ENCODE measurements at places on chromosomes 4 and X.

GRCh38 chr4:128570387-128570975 is 239.0 kb upstream of the JADE1 start:
- H3K27me3 ChIP-seq: peaks cover 2% of the 10 kb centered on the region
- no peak overlapping the region for H3K4me3 ChIP-seq
- no peak overlapping the region for H3K27ac ChIP-seq
- no peaks in the 10 kb centered on the region for H3K4me1 ChIP-seq
- no peak for DNase-seq

DNA sequence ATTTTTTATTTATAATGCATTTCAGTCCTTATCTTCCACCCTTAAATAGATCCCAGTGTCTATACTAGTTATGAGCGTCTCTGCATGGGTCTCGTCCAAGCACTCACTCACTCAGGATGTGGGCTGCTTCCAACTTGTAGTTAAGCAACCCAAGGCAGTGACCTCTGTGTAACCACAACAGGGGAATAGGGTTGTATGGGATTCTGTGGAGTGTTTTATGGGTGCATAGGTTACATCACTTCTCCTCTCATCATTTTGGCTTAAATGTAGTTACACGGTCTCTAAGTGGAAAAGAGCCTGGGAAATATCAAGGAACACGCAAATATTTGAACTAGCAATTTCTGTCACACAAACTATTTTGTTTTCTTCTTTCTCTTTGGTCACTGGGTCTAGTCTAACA is 931.0 kb downstream of the STIM2 start:
- no peaks in the 10 kb centered on the region for H3K4me1 ChIP-seq
- H3K36me3 ChIP-seq: no peaks in the 10 kb centered on the region
- no peak overlapping the region for H3K4me3 ChIP-seq
- no peaks in the 10 kb centered on the region for H3K27me3 ChIP-seq
- H3K27ac ChIP-seq: no peak overlapping the region

- no peak for DNase-seq
- H3K27me3 ChIP-seq: no peaks in the 10 kb centered on the region
These were observed 161.2 kb downstream of the STK32B start for GRCh38 chr4:5212255-5213013.

DNA sequence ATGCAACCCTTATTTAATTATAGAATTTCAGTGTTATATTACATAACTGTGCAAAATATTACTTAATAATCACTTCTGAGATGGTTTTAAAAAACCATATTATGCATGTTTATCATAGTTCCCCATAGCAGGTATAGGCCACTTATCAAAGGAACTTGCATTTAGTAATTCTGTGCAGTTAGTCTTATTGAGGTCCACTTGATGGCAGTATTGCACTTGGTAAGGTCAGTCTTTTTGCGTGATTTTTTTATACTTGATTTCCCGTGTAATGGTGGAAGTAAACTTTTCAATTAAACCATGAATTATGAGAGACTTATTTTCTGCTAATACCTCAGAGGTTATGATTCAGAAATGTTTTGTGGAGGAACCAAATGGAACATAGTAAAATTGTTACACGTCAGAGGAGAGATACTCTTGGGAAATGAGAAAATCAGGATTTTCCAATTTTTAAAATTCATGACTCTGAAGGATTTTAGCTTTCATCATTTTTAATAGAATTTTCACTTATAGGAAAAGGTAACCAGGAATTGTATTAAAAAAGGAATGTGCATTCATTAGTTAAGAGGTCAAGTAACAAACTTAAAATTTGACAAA is 230.0 kb downstream of the CCSER1 start:
- H3K4me1 ChIP-seq: no peaks in the 10 kb centered on the region
- H3K36me3 ChIP-seq: no peaks in the 10 kb centered on the region
- no peak overlapping the region for H3K27ac ChIP-seq
- no peak overlapping the region for H3K4me3 ChIP-seq
- H3K27me3 ChIP-seq: no peaks in the 10 kb centered on the region

DNA sequence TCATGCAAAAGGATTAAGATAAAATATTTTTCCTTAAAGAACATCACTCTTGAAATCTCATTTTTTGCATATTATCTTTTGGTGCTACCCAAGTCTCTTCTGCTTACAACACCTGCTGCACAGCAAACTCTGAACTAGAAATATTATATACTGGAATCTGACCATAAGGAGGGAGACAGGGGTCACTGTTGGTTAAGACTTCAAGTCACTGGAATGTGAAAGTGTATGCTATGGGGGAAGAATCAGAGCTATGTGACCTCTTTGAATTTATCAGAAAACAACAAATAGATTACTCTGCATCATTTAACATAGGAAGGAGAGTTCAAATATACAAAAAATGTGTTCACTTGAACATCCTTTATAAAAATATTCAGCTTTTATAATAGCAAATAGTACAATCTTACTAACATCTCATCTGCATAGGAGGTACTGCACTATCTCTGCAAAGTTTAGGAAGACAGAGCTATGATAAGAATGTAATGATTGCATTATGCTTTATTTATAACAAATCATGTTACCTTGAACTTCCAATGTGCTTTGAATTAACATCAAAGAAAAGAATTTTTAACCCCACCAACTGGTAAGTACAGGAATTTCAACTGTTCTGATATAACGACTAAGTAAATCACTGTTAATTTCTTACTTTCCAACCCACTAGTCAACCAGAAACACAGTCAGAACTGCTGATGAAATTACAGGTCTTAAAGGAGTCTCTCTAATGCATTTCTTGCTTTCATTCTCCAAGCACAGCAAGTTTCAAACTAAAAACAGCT is 69.8 kb downstream of the ZNF827 start:
- H3K27ac ChIP-seq: no peak overlapping the region
- no peak for DNase-seq
- H3K4me1 ChIP-seq: peaks cover 20% of the 10 kb centered on the region
- no peaks in the 10 kb centered on the region for H3K36me3 ChIP-seq
- no peaks in the 10 kb centered on the region for H3K27me3 ChIP-seq
- no peak overlapping the region for H3K4me3 ChIP-seq

GRCh38 chr4:38071801-38072431 is 111.7 kb downstream of the PTTG2 start:
- H3K4me3 ChIP-seq: no peak overlapping the region
- no peaks in the 10 kb centered on the region for H3K27me3 ChIP-seq
- peaks cover 17% of the 10 kb centered on the region for H3K36me3 ChIP-seq
- peaks cover 14% of the 10 kb centered on the region for H3K4me1 ChIP-seq

- DNase-seq: no peak
- H3K4me3 ChIP-seq: no peak overlapping the region
- no peaks in the 10 kb centered on the region for H3K27me3 ChIP-seq
- peaks cover 1% of the 10 kb centered on the region for H3K4me1 ChIP-seq
These were observed 45.2 kb downstream of the ADD1 start for GRCh38 chr4:2888886-2889285.

GRCh38 chr4:41294445-41295062 is 37.8 kb downstream of the UCHL1 start:
- H3K27ac ChIP-seq: no peak overlapping the region
- H3K4me1 ChIP-seq: no peaks in the 10 kb centered on the region
- no peaks in the 10 kb centered on the region for H3K36me3 ChIP-seq
- DNase-seq: no peak

DNA sequence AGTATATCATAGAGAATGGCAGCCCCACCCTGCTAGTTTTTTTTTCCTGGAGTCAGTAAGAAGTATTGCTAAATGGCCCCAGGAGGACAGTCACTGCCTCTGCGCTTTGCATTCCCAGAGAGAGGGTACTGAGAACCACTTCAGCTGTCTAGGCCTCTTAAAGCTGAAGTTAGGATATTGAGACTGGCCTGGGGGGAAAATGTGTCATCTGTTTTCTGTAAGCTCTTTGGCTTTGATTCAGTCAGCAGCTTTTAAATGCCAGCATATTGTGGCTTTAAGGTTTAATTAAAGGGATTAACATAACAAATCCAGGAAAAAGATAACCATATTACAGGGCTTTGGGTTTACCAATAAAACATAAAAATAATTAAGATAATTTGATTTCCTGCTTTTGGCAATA is 852.0 kb downstream of the PCDH18 start:
- no peaks in the 10 kb centered on the region for H3K4me1 ChIP-seq
- no peak overlapping the region for H3K27ac ChIP-seq
- no peaks in the 10 kb centered on the region for H3K36me3 ChIP-seq
- DNase-seq: no peak

GRCh38 chr4:164304101-164304639 is 449.8 kb upstream of the SMIM31 start:
- no peak overlapping the region for H3K4me3 ChIP-seq
- H3K4me1 ChIP-seq: no peaks in the 10 kb centered on the region
- no peaks in the 10 kb centered on the region for H3K27me3 ChIP-seq
- H3K36me3 ChIP-seq: no peaks in the 10 kb centered on the region
- H3K27ac ChIP-seq: no peak overlapping the region

GRCh38 chr4:40194602-40195161 is 2.1 kb upstream of the RHOH start:
- H3K36me3 ChIP-seq: peaks cover 36% of the 10 kb centered on the region
- DNase-seq: peak; percentile 57
- H3K27me3 ChIP-seq: no peaks in the 10 kb centered on the region
- H3K4me3 ChIP-seq: peak overlapping the region; percentile 95

DNA sequence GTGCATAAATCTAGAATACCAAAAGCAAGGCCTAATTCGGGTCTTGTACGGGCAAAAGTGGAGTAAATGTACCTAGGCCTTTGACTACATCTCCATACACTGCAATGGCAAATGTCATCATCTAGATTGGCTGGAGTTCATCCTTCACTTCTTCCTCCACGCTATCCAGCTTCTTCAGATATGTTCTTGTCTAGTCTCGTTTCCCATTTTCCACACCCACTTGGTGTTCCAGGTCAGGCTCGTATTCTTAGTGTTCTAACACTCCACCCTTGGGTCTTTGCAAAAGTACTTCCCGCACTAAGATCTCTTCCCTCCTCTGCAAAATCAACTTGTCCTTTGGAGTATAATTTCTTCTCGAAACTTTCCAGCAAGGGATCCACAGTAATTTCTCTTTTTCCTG is 1.4 kb downstream of the COQ2 start:
- H3K36me3 ChIP-seq: peaks cover 14% of the 10 kb centered on the region
- H3K4me3 ChIP-seq: peak overlapping the region; percentile 84
- no peak for DNase-seq
- H3K27ac ChIP-seq: peak overlapping the region; percentile 28

- H3K27me3 ChIP-seq: no peaks in the 10 kb centered on the region
- no peak for DNase-seq
- H3K36me3 ChIP-seq: no peaks in the 10 kb centered on the region
These were observed 301.4 kb downstream of the GRIA2 start for GRCh38 chr4:157521906-157522305.

DNA sequence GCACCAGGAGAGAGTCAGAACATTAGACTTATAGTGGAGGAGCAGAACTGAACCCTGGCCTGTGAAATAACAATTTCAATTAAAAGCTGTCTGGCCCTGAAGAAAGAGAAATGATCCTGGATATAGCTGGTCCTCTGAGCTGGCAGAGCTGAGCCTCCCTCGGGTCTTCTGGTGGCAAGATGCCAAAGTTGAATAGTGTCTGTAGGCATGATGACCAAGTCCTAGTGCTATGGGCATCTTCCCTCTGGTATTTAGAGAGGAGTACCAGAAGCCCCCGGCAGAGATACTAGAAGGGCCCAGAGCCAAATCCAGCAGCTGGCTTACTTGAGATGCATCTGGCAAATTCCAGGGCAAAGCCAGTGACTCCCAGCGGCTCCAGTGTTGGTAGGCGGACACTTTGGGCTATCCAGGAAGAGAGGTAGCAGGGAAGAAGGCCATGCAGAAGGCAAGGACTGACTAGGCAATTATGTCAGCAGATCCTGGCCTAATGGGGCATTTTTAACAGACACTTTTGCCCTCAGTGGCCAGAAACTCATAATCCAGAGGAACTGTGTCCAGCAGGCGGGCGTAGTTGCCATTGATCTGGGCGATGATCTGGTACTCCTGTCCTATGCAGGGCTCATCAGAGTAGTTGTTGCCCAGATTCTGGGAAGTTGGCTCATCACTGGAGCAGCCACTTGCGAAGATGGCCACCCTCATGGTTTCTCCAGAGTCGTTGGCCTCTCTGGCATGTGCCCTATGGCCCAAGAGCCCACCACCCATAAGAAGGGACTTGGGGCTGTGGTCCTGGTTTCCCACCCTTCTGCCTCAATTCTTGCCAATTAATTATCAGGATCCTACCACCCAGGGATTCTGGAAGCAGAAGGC is 17.9 kb downstream of the VSIG4 start:
- no peaks in the 10 kb centered on the region for H3K27me3 ChIP-seq
- H3K4me1 ChIP-seq: peaks cover 52% of the 10 kb centered on the region
- peak overlapping the region; percentile 60 for H3K27ac ChIP-seq
- no peak overlapping the region for H3K4me3 ChIP-seq
- H3K36me3 ChIP-seq: peaks cover 32% of the 10 kb centered on the region

- no peaks in the 10 kb centered on the region for H3K4me1 ChIP-seq
- DNase-seq: no peak
- H3K27ac ChIP-seq: no peak overlapping the region
- H3K36me3 ChIP-seq: no peaks in the 10 kb centered on the region
These were observed 155.8 kb upstream of the RAI2 start for GRCh38 chrX:18016941-18017340.

DNA sequence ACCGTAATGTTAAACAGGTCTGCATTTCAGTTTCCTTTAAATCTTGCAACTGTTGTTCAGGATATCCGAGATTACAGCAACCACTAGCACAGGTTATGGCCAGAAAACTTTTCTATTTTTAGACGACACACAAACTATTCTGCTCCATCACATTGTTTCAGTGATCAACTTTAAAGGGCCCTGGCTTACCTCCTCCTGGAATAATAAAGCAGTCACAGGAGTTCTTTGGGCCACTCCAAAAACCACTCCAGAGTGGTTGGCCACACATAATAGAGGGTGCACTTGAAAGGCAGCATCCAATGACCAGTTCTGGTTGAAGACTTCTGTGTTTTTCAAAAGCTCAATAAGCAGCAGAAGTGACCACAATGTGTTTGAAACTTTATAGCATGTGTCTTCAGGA is 118.9 kb downstream of the RAB28 start:
- no peaks in the 10 kb centered on the region for H3K4me1 ChIP-seq
- H3K27ac ChIP-seq: no peak overlapping the region
- H3K36me3 ChIP-seq: no peaks in the 10 kb centered on the region
- DNase-seq: no peak
- H3K27me3 ChIP-seq: no peaks in the 10 kb centered on the region

DNA sequence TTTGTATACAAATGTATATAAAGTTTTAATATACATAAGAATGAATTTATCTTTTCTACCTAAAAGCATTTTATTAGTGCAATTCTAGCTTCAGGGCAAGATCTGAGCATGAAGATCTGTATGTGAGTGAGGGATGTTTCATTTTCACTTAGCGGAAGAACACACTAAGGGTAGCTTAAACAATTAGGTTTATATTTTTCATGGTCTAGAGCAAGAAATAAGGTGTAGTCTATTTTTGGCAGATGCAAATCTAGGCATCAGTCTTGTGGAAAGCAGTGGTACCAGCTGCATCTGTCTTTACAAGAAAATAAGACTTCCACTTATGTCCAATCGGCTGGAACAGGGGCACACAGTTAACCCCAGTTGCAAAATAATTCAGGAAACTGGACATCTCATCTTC is 433.3 kb downstream of the ADAM29 start:
- H3K36me3 ChIP-seq: no peaks in the 10 kb centered on the region
- H3K4me3 ChIP-seq: no peak overlapping the region
- no peaks in the 10 kb centered on the region for H3K4me1 ChIP-seq
- H3K27me3 ChIP-seq: no peaks in the 10 kb centered on the region
- H3K27ac ChIP-seq: no peak overlapping the region
- DNase-seq: no peak

GRCh38 chr4:4838051-4838935 is 21.2 kb upstream of the MSX1 start:
- peaks cover 1% of the 10 kb centered on the region for H3K4me1 ChIP-seq
- H3K27ac ChIP-seq: no peak overlapping the region
- H3K4me3 ChIP-seq: no peak overlapping the region
- H3K27me3 ChIP-seq: no peaks in the 10 kb centered on the region

- no peak for DNase-seq
- peak overlapping the region; percentile 94 for H3K27ac ChIP-seq
- H3K4me3 ChIP-seq: peak overlapping the region; percentile 97
- no peaks in the 10 kb centered on the region for H3K27me3 ChIP-seq
These were observed 383 bp upstream of the TBC1D19 start for GRCh38 chr4:26583538-26583864.
